ENCODE measurements at places on chromosomes 3 and 15.
A peak's percentile ranks its signal among the peaks of the same experiment; 100 is the strongest.

GRCh38 chr15:83499476-83499875 is 52.3 kb downstream of the SH3GL3 start:
- DNase-seq = no peak

DNA sequence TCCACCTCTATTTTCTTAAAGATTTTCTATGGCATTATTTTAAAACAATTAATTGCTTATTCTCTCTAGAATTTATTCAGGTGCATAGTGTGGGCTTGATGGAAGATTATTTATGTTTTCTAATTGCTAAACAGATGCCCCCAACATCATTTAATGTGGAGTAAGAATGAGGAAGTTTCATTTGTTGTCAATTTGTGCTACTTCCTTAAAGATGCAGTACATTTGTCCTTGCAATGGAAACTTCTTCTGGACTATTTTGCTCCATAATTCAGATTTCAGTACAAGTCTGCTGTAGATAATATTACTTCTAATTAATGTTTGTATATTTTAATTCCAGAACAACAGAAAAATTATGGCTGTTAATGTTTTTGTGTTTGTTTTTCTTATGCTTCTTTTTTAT is 104.8 kb downstream of the TGFBR2 start:
- no peak for DNase-seq

DNA sequence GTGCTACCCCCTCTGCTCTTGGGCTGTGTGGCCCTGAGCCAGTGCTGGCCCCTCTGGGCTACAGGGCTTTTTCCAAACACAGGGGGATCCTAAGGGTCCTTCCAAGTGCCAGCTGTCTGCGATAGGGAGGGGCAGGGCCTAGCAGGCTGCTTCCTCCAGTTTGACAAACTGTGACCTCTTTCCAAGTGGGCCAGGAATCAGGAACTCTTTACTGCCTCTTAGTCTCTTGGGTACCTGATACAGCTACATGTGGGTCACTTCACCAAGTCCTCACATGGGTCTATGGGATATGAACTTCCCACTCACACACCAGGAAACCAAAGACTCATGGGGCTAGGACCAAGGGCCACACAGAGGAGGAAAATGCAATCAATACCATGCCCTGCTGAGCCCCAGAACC is 25.4 kb downstream of the SEC61A1 start:
- DNase-seq = no peak

- DNase-seq = no peak
Measured at GRCh38 chr3:58116985-58117384, 93.8 kb downstream of the DNASE1L3 start.

DNA sequence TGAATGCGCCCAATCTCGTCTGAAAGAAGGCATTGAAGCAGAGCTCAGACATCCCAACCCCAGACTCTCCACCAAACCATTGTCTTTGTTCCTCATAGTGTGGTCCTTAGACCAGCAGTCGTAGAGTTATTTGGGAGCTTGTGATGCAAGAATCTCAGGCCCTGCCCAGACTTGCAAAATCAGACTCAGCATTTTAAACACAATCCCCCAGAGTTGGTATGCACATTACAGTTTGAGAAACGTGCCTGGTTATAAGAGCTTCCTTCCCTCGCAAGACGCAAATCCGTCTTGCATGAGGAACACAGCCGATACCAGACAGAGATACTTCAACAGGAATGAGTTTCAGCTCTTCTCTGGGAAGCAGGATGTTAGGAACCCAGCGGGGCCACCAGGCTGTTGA is 38.9 kb upstream of the IREB2 start:
- DNase-seq = no peak

DNA sequence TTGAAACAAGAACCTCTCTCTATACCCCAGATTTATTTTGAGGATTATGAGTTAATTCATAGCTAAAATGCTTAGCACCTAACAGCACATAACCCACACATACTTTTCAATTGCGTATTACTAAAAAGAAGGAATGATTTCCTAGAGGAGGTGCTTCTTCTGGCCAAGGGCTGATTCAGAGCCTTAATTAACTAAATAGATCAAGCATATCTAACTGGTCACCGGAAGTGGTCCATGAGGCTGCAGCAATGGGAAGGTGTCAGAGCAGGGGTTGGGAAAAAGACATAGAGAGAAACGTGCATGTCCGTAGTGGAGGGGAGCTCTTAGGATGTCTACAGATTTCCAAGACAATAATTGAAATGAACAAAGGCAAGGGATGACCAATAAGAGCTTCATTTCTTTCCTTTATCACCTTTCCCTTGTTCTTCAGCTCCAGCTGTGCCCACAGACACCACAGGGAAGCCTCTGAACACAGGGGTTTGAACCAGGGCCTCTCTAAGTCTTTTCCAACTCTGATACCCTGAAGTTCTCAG is 467 bp downstream of the HGD start:
- no peak for DNase-seq

DNA sequence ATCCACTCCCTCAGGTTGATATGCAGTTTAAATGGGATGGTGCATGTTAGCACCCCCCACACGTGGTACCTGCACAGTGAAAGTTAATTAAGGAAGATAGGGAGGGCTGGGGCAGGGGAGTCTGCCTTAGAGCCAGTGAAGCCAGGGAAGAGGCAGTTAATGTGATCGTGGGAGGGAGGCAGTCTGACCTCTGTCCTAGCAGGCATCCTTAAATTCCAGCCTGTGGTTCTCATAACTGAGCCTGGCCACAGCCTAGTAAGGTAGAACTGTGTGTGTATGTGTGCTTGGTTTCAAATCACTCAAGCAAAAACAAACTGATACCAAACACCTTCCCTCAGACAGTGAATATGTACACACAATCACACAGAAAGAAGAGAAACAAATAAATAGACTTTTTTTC is 319.1 kb upstream of the TLE3 start:
- DNase-seq = no peak

DNA sequence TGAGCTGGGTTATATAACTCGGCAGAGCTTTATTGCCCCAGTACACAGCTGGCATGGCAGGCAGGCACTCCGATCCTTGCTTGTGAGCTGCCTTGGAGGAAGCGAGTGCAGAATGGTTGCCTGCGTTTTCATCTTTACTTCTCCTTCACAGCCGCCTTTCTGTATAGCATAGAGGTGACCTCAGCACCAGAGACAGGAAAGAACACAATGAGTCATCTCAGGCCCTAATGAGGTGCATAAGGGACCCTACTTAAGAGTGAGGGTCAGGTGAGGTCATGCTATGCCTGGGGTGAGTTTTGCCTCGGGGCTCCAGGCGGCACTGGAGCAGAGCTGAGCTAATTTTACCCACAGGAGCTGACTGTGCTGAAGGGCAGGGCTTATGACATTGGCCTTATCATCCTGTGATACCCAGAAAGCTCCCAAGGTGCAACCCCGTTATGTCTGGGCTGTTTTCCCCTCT is 43.5 kb downstream of the LPP start:
- no peak for DNase-seq

DNA sequence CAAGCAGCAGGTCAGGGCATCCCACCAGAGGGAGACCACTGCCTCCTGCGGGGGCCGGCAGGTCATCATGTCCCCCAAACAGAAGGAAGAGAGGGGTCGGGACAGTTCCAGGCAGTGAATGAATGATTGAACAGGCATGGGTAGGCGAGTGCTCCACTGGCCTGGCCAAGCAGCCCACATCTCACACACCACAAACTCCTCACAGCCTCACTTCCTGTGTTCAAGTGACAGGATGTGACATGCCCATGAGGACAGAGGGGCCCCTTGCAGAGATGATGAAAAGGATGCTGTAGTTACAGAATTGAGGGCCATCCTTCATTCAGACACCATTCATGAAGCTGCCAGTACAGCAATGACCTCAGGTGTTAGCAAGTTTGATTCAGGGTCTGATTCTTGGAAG is 3.7 kb downstream of the IQSEC1 start:
- no peak for DNase-seq

GRCh38 chr3:189780546-189781270 is 149.5 kb downstream of the TP63 start:
- no peak for DNase-seq

GRCh38 chr15:47412136-47412535 is 305.2 kb upstream of the SEMA6D start:
- DNase-seq = no peak

DNA sequence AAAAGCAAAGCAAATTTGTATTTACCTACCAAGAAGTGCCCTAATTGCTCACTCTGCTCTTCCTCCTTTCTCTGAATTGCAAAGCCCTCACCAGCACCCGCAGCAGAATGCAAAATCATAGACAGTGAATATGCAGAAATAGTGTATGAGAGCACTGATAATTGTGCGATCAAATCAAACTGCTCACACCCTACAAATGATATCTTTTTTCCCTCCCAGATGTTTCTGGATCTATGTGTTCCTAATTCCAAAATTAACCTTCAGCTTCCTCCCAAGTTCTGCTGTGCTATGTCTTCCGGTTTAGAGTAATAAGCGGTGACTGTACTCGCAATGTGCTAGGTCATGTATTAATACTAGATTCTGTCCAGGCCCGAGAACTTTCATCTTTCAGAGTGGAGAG is 3.4 kb downstream of the GHSR start:
- no peak for DNase-seq

GRCh38 chr3:172647080-172647479 is 63.8 kb downstream of the NCEH1 start:
- no peak for DNase-seq

- DNase-seq = no peak
Measured at GRCh38 chr3:135865553-135865952, 100.0 kb upstream of the PPP2R3A start.

DNA sequence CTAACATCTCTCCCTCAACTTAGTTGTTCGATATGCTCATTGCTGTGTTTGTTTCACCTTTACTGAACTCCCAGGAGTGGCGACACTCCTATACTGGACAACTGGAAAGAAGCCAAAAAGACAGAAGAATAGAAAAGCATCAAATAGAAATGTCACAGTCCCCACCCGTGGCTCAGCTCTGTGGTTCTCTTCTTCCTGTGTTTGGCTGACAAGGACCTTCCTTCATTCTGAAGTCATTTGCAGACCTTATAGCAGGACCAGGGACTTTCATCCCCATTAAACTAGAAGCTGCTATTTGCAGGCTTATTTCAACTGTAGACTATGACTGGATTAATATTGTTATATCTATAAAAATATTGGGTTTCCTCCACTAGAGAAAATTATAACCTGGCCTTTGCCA is 125.9 kb downstream of the NECTIN3 start:
- DNase-seq = no peak

- peak; percentile 90 for DNase-seq
Measured at GRCh38 chr15:75647370-75648155, at the start of gene SNX33. SNX33 (plus strand) TSS chr15:75647912; CDS start chr15:75649103, 1,191 bp downstream.

DNA sequence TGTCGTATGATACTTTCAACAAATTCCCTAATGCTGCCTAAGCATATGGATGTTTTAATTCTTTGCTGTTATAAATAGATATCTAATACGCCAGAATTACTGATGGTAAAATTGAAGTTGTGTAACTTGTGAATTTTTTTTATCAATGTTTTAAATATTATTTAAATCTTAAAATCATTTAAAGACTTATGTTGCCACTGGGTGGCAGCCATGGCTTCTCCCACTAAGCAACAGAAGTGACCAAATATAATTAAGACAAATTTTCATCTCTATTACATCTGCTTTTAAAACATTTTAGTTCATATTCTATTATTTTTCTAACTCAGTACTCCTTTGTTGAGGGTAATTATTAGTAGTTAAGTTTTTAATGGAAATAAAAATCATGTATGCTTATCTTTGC is 8.1 kb upstream of the IL20RB start:
- no peak for DNase-seq

DNA sequence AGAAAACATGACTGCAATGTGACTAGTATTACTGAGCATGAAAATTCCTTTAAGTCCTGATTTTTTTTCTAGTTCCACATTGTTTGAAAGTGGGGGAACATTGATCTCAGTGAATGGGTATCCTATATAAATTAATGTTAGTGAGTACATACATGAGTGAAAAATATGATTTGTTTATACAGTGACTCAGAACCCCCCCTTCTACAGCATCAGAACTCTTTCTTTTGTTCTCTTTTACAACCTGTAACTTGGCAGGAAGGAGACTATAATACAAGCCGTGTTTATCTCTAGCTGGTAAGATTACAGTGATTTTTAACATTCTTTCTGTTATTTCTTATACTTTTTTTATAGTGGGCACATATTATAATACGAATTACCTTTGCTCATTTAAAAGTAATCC is 384.7 kb downstream of the PDCD6IP start:
- no peak for DNase-seq

GRCh38 chr3:144499001-144499930 is 527.6 kb downstream of the DIPK2A start:
- DNase-seq = no peak

DNA sequence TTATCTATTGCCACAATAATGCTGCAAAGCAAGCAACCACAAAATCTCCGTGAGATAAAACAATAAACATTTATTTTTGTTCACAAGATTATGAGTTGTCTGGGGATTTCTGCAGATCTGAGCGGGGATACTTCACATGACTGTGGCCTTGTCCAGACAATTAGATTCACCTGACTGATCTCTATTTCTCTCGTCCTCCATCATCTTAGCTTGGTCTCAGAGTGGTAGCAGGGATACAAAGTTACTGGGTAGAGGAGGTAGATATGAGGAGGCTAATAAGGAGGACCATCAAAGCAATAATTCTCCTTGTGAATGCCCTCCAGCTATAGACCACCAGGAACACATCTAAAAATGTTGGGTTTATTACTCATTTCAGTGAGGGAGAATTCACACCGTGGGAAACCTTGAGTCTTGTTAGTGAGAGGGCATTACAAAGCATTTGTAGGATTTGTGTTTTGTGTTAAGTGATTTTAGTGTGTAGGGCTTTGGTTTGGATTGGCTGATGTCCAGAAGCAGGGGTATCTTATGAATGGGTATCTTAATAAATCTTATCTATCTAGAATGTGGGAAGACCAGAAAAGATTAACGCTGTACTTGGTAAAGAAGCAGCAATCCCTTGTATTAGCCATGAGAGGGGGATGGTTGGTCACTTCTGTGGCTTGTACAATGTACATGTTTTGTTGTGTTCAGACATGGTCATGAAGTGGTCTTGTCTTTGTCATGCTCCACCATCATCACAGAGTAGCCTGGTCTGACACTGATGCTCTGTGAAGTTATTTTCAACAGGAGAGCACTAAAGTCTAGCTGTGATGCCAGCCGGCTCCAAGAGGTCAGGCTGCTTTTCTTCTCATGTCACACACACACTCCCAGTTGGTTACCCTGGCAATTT is 287.6 kb upstream of the STT3B start:
- no peak for DNase-seq

DNA sequence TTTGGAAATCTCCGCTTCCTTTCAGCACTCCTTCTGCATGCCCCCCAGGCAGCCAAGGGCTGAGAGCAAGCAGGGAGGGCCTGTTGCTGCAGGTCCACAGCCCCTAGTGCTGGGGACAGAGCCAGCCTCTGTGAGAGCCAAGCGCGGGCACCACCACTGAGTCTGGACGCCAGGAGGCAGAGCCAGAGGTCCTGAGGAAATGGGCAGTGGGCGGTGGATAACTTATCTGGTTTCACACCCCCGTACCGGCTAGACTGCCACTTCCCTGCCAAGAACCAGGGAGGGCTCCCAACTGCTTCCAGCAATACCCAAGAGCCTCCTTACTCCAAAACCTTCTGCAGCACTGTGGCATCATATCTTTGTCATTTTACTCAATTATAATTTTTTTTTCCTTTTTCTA is 141.6 kb upstream of the IGF1R start:
- DNase-seq = no peak

- no peak for DNase-seq
Measured at GRCh38 chr15:48086133-48086532, 34.7 kb upstream of the SLC24A5 start.
